NCI-H187 treated with DMSO at 0.1 percent for 48 hours (cell line): ENCODE measurements at places on chromosomes 4 and X.

DNA sequence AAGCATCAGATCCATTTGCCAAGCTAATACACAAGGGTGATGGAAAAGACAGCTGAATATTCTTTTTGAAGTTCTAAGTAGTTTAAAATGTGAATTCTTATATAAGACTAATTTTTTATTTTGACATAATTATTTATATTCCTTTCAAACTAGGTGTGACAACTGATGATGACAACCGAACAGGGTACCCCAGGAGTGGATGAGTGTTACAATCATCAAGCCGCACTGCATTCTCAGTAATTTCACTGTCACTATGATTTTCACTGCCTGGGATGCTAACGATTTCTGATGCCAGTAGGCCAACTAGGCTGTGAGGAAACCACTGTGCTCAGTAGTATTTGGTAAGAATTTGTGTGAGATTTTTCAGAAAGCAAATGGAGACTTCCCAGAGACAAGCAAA, 317.5 kb downstream of the ARAP2 start:
- DNase-seq: no peak

- DNase-seq: no peak
Observed at GRCh38 chr4:78424461-78424860, 127.1 kb upstream of the ANXA3 start.

- no peak for DNase-seq
Observed at GRCh38 chr4:118879409-118879808, 9.2 kb upstream of the SYNPO2 start.

DNA sequence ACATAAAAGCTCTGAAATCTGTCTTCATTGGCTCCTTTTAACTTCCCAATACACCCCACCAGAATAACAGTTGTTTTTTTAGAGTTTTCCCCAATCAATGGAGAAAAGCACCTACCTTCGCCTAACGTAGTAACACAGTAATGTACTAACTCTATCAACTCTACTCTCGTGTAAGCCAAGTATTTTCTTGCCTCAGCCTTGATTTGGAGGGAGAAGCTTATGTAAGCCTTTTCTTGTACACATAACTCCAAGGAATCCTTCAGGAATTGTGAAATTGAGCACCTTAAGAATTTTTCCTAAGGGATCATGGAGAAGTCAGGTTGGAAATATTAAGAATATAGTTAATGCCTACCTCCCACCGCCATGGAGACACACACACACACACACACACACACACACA, 181.2 kb downstream of the RAPGEF2 start:
- DNase-seq: no peak

DNA sequence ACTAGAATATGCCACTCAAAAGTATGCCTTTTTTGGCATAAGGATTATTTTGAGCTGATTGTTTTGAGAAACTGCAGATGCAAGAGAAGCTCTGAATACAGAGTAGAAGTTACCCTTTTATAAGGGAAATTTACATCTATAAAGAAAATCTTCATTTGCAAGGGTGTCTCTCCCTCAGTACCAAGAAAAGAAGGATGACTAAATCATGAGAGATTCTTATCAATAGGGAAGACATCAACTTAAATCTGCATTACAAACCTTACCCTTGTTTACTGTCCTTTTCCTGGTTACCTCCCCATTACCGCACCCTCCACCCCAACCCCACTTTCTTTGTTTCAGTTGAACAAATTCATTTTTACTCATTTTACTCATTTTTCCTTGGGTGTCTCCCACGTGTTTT, 62.5 kb downstream of the RLIM start:
- DNase-seq: no peak

- no peak for DNase-seq
Observed at GRCh38 chrX:6052111-6052745, 176.4 kb downstream of the NLGN4X start.

DNA sequence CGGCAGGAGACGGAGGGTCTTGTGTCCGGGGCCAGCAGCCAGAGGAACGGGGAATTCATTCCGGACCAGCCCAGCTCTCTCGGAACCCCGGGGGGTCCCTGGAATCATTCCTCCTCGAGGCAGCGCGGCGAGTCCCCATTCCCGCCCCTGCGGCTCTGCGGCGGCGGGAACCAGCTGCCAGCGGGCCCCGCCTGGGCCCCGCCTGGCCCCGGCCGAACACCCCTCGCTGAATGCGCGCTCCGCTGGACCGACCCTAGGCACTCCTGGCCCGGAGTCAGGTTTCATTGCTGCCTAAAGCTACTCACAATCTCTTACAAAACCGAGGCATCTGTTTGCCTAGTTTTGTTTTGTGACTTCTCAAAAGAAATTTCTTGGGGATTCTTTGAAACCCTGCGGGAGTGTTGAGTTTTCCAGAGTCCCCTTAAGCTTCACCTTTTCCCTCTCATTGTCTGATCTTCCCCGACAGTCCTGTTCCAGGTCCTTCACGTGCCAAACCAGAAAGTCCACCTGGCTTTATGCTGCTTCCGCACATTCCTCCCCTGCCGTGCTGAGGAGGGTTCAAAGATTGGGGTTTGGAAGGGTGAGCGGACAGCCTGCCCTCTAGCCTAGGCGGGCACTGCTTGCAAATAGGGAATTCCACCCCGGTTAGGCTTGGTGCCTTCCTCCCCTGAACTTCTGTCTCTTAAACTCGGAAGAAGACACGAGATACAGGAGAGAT, 789 bp downstream of the ARHGAP10 start:
- no peak for DNase-seq

DNA sequence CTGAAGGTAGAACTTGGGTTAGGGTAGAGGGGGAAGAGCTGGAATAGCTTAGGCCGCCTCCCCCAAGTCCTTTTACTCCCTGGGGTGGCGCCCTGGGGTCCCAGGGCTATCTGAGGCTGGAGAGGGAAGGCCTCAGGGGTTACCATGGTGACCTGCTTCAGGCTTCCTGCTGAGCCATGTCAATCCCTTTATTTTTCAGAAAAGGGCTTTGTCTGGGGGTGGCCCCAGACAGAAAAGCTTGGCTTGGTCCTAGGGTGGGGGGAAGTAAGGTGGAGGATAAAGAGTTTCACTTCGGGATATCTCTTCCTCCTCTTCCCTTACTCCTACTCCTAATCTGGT, 6.3 kb downstream of the EFNB1 start:
- DNase-seq: no peak

DNA sequence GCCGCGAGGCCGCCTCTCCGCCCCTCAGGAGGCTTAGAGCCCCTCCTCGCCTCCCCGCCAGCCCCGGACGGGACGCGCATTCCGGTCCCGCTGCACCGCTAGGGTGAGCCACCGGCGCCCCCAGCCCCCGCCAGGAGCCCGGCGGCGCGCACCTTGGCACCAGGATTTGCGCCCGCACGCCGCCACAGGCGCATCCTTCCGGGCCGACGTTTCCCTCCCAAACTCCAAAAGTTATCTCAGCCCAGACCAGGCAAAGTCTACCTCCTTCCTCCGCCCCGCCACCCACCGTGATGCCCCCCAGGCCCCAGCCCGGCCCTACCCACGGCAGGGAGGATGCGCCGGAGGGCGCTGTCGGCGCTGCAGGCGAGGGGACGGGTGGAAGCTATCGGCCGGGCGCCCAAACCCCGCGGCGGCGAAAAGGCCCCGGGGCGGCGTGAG, 538 bp downstream of the SCML2 start:
- DNase-seq: no peak

GRCh38 chr4:159864337-159864736, 761.5 kb downstream of the RAPGEF2 start:
- no peak for DNase-seq

GRCh38 chr4:4694296-4694772, 152.5 kb upstream of the STX18 start:
- no peak for DNase-seq

DNA sequence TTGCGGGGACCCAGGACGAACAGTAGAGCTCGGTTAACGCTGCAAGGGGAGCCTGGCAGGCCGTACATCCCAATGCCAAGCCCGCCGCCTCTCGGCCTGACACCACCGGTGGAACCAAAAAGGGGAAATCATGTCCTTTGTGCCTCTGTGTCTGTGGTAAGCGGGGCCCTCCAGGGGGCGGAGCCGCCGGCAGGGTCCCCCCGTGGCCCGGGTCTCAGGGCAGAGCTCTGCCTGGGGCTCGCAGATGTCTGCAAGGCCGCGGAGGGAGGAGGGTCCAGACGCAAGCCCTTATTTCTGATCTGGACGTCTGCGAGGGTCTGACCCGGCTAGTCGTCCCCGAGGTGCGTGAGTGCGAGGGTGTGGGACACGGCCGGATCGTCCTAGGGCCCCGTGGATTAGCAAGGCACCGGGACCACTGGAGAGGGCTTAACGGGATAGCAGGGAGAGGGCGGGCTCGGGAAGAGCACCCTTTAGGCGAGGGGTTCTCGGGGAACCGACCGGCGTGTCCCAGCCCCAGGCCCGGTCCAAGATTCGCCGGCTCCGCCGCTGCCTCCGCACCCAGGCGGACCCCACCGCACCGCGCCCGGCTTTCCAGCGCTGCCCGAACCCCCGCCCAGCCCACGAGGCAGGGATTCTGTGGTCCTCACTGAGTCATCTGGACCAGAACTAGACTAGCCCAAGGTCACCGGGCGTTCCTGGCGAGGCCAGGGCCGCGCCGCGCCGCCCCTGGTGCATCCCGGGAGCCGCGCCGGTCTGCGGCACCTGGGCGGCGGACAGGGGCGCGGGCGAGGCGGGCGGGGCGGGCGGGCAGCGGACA, 863 bp upstream of the FAM193A start:
- no peak for DNase-seq

DNA sequence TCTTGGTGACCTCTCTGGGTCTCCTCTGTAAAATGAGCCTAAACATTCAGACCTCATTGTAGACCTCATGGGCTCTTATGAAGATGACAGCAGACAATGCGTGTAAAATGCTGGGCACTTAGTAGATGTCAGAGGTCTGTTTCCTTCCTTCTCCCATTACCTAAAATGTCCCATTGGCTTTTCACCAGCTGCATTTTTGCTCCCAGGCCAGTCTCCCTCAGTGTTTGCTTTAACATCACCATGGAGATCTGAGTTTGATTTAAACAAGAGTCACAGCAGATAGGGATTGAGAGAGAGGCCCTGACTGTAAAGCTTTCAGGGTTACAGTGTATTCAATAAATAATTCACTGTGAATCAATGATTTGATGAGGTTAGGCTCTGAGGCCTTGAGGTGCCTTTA, 24.3 kb downstream of the PSAPL1 start:
- DNase-seq: no peak

GRCh38 chr4:13126976-13127910, 356.9 kb downstream of the RAB28 start:
- no peak for DNase-seq

DNA sequence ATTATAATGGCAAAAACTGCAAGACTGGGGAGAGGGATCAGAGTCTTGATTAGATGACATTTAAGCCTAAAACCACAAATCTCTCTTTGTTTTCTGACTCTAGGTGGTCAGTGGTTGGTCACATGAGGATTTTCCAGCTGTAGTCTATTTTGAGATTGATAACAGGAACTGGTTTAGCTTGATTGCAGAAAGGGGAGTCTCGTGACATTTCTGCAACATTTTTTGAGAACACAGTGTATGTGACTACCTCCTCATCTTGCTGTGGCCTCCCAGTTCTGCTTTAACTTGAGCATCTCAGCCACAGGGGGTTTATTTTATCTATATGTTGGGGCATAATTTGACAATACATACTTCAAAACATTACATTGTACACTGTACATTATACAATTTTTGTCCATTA, 726.4 kb upstream of the MAGEB2 start:
- DNase-seq: no peak

- DNase-seq: no peak
Observed at GRCh38 chr4:31482691-31483090, 762.5 kb downstream of the PCDH7 start.

- no peak for DNase-seq
Observed at GRCh38 chrX:146241902-146242301, 424.3 kb downstream of the SLITRK2 start.

DNA sequence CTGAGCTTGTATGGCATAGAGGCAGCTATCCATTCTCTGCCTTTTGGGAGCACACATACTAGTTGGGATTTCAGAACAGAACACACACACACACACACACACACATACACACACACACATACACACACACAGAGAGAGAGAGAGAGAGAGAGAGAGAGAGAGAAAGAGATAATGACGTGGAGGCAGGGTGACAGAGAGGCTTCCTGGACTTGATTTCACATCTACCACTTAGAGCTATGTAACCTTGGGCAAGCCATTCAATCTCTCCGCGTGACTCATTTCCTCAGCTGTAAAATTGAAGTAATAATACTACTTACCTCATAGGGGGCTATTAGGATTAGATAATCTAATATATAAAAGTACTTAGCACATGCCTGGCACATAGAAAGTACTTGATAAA, 12.3 kb upstream of the GRIA3 start:
- no peak for DNase-seq

DNA sequence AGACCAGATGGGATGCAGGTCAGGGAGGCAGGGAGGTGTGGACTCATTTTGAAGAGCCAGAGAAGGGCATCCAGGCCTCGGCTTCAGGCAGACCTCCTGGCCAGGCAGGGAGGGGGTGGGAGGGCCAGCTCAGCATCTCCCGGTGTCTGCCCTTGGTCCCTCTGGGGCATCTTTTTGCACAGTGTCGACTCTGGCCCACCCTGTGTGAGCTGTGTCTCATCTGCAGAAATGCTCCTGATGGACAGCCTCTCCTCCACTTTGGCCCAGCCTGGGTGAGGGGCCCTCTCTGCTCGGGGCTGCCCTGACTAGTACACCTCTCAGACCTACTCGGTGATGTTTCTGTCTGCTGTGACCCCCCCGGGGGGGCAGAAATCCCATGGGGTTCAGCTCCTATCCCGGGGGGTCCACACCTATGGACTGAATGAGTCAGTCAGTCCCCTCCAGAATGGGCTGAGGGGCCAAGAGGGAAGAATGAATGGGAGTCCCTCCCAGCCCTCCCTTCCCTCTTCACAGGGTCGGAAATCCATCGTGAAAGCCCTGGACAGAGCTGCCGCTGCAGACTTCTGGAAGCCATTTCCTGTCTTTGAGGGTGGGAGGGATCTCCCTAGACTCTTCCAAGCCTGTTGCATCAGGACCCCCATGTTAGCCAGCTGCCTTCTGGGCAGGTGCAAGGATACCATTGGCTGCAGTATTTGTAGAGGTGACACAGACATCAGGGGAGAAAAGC, 196.7 kb upstream of the PSAPL1 start:
- no peak for DNase-seq

- DNase-seq: no peak
Observed at GRCh38 chr4:70801265-70801809, 38.4 kb downstream of the GRSF1 start.

GRCh38 chrX:23505531-23506303, 161.6 kb upstream of the PRDX4 start:
- no peak for DNase-seq

DNA sequence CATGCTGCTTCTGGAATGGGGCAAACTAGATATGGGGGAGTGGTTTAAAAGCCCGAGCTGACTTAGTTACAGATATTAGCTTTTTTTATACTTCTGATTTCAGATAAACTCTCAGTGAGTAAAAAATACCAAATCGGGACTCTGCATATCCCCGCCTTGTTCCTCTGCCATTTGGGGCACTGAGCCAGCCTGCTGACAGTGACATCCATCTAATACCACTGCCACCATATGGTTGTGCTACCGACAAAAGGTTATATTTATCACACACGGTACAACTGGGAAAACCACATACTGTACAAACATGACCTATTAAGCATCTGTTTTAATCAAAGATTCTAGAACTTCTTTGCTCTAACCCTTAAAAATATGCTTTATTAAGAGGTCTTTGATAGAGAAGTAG, 78.7 kb downstream of the GALNT7 start:
- no peak for DNase-seq
